Aorta (tissue), 5 donors: ENCODE measurements at places on chromosomes 11 and 22. TPM values are rescaled to one million over a fixed set of nuclear protein-coding genes. Genes with fewer than 3 reads are reported as not detected.

- H3K4me1 ChIP-seq = no peaks in the 10 kb centered on the region
- no peak overlapping the region for H3K27ac ChIP-seq
- no peaks in the 10 kb centered on the region for H3K36me3 ChIP-seq
- peak; percentile 51 for DNase-seq
- H3K4me3 ChIP-seq = no peak overlapping the region
Measured at GRCh38 chr11:75261902-75262361, 21.4 kb downstream of the TPBGL start.

GRCh38 chr11:131940126-131940525 lies 569.7 kb downstream of the NTM start:
- no peaks in the 10 kb centered on the region for H3K36me3 ChIP-seq
- H3K4me3 ChIP-seq = no peak overlapping the region
- no peaks in the 10 kb centered on the region for H3K27me3 ChIP-seq
- no peak overlapping the region for H3K27ac ChIP-seq

DNA sequence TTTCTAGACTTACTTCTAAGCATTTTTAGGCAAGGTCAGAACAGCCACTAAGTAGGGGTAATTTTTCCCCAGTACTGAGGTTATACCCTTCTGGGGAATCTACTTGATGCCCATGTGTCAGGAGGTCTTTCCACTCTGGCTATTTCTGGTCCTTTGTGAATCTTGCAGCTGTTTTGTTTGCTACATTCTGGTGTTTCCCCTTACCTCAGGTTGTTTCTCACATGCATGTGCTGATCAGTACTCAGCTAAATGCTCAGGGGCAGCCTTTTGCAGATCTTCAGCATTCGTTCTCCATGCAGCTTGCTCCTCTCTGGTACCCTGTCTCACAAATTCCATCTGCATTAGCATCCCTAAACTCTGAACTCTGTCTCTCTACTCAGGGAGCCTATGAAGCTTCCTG lies 303.6 kb downstream of the SOX6 start:
- no peaks in the 10 kb centered on the region for H3K36me3 ChIP-seq
- peaks cover 2% of the 10 kb centered on the region for H3K27me3 ChIP-seq
- H3K4me3 ChIP-seq = no peak overlapping the region
- H3K4me1 ChIP-seq = no peaks in the 10 kb centered on the region

GRCh38 chr11:117946156-117946841 lies 17.1 kb upstream of the TMPRSS13 start:
- H3K27me3 ChIP-seq = no peaks in the 10 kb centered on the region
- no peaks in the 10 kb centered on the region for H3K36me3 ChIP-seq
- H3K27ac ChIP-seq = no peak overlapping the region
- H3K4me3 ChIP-seq = no peak overlapping the region
- no peak for DNase-seq

Gene TRPC6
- 4.5 TPM for polyA plus RNA-seq

GRCh38 chr11:66015454-66015881 lies 3.7 kb downstream of the CST6 start:
- H3K27me3 ChIP-seq = no peaks in the 10 kb centered on the region
- no peaks in the 10 kb centered on the region for H3K4me1 ChIP-seq
- DNase-seq = peak; percentile 96
- no peak overlapping the region for H3K4me3 ChIP-seq
- H3K27ac ChIP-seq = peak overlapping the region; percentile 88

- H3K36me3 ChIP-seq = no peaks in the 10 kb centered on the region
- no peak overlapping the region for H3K4me3 ChIP-seq
- no peaks in the 10 kb centered on the region for H3K4me1 ChIP-seq
- peak; percentile 76 for DNase-seq
Measured at GRCh38 chr22:19886605-19887255, 32.1 kb upstream of the GNB1L start.

DNA sequence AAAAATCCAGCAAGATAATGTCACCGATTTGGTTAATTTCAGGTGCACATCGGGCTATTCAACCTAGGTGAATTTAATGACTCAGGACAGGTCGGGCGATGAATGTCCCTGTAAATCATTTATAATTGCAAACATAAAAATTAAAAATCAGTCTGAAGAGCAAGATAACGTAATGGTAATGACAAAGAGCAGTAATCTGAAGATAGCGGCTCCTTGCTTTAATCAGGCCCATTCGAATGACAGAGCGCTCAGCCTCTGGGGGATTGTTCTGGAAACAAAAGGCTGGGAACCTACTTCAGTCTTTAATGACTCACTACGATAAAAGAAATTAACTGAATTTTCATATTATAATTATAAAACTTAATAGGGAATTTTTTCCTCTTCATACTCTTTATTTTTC lies 61.3 kb downstream of the RCN1 start:
- H3K4me1 ChIP-seq = no peaks in the 10 kb centered on the region
- H3K27me3 ChIP-seq = no peaks in the 10 kb centered on the region
- H3K27ac ChIP-seq = no peak overlapping the region

DNA sequence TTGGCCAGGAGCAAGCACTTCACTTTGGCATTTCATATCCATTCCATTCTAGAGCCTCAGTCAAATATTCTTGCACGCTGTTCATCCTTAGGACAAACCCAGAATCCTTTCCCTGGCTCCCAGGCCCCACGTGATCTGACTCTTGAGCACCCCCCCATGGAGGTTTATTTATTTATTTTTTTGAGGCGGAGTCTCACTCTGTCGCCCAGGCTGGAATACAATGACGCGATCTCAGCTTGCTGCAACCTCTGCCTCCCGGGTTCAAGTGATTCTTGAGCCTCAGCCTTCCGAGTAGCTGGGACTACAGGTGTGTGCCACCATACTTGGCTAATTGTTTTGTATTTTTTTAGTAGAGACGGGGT lies 12.7 kb upstream of the TSGA10IP start:
- H3K4me3 ChIP-seq = no peak overlapping the region
- H3K27ac ChIP-seq = no peak overlapping the region
- H3K4me1 ChIP-seq = no peaks in the 10 kb centered on the region
- H3K27me3 ChIP-seq = no peaks in the 10 kb centered on the region
- no peak for DNase-seq

- no peak within 1 kb of the TSS for H3K27ac ChIP-seq
- no peaks in the 10 kb centered on the region for H3K27me3 ChIP-seq
- H3K4me1 ChIP-seq = no peaks in the 10 kb centered on the region
- peak; percentile 64 for DNase-seq
- H3K36me3 ChIP-seq = no peaks in the 10 kb centered on the region
Measured at GRCh38 chr11:57460022-57460757, at the start of gene RTN4RL2. Gene RTN4RL2, plus strand, starts transcription at chr11:57460528. Its CDS starts 338 bp downstream, at chr11:57460866.
